ENCODE measurements at places on chromosomes 16 and 17.

DNA sequence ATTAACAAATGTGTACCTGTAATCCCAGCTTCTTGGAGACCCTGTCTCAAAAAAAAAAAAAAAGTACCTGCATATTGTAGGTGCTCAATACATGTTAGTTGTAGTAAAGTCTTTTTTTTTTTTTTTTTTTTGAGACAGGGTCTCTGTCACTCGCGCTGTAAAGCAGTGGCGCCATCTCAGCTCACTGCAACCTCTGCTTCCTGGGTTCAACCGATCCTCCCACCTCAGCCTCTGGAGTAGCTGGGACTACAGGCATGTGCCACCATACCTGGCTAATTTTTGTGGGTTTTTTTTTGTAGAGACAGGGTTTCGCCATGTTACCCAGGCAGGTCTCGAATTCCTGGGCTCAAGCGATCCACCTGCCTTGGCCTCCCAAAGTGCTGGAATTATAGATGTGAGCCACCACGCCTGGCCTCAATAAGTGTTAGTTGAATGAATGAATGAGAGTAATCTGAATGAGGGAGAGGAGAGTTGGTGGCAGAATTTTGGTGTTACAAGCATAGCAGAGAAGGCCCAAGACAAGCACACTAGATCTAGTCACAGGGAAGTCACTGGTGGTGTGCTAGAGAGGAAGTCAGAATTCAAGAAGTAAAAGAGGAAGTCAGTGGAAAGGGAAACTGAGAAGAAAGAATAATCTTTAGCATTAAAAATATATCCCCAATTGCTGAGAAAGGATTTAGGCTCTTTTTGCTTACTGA lies 9.4 kb upstream of the MYL4 start:
- DNase-seq = peak; percentile 79

DNA sequence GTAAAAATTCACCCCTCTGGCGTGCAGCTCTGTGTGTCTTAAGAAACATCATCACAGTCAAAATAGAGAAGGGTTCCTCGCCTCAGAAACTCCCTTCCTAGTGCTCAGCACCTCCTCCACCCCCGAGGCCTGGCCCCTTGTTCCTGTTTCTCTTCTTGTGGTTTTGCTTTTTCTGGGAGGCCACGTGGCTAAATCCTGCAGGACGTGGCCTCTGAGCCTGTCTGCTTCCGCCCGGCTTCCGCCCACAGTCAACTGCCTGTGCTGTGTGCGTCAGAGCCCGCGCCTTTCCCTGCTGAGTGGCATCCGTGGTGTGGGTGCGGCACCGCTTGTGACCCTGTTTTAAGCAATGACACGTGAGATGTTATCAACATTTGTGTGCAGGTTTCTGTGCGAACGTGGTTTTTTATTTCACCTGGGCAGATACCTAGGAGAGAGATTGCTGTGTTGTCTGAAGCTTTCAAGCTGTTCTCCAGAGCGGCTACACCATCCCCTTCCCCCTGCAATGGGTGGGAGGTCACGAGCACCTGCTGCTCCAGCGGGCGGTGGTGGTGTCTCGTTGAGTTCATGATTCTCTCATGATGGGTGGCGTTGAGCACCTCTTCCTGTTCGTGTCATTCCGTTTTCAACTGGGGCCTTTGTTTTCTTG lies 21.7 kb downstream of the ACSF3 start:
- peak; percentile 98 for DNase-seq

DNA sequence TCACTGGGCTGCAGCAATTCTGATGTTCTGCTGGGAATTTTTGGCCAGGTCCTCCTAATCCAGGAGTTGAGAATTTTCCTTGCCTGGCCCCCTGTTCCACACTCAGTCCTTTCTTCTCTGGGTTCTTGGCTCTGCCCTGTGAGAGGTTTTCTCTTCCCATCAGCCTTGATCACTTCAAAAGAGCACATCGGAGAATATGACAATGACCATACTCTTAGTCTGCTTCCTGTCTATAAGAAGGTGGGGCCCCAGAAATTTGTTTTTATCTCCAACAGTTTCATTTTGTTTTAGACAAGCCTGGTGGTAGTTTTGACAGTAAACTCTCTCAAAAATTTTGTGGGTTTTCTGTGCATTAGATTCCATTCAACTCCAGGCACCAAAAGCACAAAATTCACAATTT lies 70.7 kb downstream of the C17orf67 start:
- no peak for DNase-seq

DNA sequence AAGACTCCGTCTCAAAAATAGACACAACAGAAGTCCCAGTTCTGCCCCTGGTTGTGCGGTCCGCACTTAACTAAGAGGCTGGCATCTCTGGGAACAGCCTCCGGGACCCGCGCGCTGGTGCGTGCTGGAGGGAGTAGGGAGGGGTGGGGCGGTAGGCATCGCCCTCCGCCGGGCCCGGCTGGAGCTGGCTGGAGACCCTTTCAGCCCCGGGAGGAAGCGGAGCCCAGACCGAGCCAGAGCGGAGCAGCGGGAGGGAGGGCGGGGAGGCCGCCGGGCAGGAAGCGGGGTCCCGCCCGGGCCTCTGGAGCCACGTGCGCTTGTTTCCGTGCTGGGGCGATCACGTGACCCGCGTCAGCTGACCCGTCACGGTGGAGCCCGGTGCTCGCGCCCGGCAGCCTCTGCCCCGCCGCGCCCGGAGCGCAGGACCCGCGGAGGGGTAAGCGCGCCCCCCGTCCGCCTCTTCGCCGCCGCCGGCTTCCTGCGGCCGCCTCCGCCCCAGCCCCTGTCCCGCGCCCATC lies at the start of gene WDR81:
Gene WDR81 (plus strand): TSS at position 354 of the 518 bp plus-strand sequence. CDS start 256 bp downstream, outside the sequence.
- peak; percentile 89 for DNase-seq

DNA sequence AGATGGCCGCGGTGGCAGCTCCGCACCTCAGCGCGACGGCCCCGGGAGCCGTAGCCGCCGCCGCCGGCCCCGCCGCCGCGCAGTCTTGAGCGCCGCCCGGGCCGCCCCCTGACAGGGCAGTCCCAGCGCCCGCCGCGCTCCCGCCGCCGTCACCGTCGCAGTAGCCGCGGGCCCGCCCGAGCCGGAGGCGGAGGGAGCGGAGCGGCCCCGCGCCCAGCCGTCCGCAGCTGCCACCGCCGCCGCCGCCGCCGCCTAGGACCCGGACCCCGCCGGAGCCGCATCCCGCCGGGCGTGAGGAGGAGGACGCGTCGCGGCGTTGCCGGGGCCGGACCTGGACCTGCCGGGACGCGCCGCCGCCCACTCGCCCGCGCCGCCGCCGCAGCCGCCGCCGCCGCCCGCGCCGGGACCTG lies 218 bp downstream of the TNRC6C start:
- DNase-seq = no peak

- no peak for DNase-seq
Measured at GRCh38 chr17:57806167-57806830, 43.5 kb downstream of the MRPS23 start.

GRCh38 chr16:3317315-3317999 lies 12.2 kb downstream of the ZNF75A start:
- peak; percentile 3 for DNase-seq

- DNase-seq = peak; percentile 79
Measured at GRCh38 chr17:80871341-80871740, 120.3 kb upstream of the CHMP6 start.

GRCh38 chr16:17431968-17432625 lies 38.7 kb downstream of the XYLT1 start:
- no peak for DNase-seq

GRCh38 chr16:74751658-74752057 lies 23.0 kb downstream of the FA2H start:
- no peak for DNase-seq

GRCh38 chr16:29877266-29877961 lies 14.4 kb upstream of the CDIPT start:
- peak; percentile 60 for DNase-seq

GRCh38 chr16:64657316-64658011 lies 464.4 kb downstream of the CDH11 start:
- DNase-seq = no peak

- DNase-seq = no peak
Measured at GRCh38 chr17:54280741-54281140, 458.0 kb downstream of the KIF2B start.

GRCh38 chr17:2064520-2064971 lies 9.6 kb downstream of the HIC1 start:
- no peak for DNase-seq

DNA sequence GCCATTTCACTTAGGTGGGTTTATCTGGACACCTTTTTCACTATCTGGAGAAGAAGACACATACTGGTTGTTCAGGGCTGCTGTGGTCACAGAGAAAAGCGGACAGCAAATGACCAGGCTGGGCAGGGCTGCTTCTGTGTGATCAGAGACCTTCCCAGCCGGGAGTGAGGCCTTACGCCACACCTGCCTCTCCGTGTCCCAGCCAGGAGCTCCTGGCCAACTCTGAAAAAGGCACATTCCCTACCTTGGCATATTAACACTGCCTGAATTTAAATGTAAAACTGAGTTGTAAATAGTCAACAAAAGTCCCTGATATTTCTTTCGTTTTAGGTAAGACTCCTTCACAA lies 9.1 kb upstream of the SOST start:
- DNase-seq = no peak

DNA sequence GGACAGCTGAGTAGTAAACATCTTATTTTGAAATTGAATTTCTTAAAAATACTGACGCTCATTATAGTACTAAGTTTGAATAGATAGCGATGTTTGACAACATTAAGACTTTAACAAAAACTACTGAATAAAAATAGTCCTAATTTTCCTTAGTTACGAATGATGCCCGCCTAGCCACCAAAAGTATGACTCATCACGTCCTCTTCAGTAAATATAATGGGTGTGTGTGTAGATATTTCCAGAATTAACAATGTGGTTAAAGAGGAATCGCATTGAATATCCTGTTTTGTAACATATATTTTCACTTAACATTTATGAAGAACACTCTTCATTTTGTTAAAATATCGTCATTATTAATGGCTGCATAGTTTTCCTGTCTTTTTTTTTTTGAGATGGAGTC lies 187.6 kb downstream of the MYO1D start:
- no peak for DNase-seq

GRCh38 chr17:245611-246010 lies 64.2 kb upstream of the DOC2B start:
- DNase-seq = no peak

DNA sequence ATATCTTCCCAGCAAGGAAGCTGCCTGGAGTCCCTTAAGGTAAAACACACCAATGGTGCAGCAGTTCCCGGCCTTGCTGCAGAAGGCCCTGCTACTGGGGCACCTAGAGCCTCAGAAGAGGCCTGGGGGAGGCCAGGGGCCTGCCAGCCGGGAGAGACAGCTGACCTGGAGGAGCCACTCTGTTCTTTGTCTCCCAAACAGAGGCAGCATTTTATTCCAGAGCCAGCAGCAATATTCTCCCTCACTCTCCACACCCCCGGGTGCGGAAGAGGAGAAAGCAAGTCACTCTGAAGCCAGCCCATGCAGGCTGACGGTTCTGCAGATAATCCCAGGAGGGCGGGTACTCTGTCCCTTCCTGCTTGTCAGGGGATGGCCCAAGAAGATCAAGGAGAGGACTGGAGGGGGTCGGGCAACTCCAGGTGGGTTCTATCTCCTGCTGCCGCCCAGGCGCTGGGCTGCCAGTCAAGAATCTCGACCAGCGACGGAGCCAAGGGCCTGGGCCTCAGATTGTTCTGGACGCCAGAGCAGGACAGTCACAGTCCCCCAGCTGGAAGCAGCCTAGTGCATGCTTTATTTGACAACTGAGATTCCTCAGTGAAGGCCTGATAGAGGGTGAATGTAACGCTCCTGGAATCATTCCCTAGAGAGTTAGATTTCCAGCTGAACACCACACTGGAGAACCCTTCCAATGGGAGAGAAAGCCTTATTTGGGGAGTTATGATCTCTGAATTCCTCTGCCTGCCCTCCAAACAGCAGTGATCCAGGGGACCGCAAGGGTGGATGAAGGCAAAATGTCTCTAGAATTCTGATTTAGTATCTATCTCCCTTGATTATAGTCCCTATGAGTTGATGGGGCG lies 1.1 kb upstream of the KIFC3 start:
- no peak for DNase-seq

DNA sequence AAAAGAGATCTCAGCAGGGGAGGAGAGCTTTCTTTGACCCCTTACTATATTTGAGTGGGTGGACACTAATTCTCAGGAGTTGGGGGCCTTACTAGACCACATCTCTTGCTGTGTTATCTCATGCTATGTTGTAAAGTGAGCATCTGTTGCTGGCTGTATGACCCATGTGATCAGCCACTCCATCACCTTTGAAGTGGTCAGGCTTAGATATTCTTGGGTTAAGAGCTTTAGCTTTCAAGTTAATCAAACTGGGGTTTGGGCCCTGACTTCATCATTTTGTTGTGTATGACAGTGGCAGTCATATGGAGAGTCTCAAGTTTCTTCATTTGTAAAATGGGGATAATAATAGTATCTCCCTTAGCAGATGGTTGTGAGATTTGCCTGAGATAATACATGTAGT lies 201.1 kb downstream of the FTO start:
- no peak for DNase-seq

DNA sequence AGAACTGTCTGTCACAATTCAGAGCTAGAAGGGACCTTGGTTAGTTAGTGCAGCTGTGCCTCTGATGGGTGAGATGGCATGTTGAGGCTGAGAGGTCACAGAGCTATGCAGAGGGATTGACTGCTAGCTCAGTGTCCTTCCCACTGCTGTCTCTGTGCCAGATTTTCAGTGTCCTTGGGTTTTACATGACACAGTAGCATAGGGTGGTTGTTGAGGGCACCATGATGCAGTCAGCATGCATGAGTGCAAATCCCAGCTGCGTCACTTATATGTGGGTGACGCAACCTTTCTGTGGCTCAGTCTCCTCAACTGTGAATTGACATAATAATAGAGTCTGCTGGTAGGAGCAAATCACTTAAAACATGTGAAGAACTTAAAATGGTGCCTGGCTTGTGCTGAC lies 2.7 kb downstream of the MT1A start:
- peak; percentile 54 for DNase-seq

GRCh38 chr16:51433599-51433998 lies 282.5 kb upstream of the SALL1 start:
- no peak for DNase-seq

GRCh38 chr16:53478965-53479364 lies 24.0 kb downstream of the AKTIP start:
- DNase-seq = no peak

DNA sequence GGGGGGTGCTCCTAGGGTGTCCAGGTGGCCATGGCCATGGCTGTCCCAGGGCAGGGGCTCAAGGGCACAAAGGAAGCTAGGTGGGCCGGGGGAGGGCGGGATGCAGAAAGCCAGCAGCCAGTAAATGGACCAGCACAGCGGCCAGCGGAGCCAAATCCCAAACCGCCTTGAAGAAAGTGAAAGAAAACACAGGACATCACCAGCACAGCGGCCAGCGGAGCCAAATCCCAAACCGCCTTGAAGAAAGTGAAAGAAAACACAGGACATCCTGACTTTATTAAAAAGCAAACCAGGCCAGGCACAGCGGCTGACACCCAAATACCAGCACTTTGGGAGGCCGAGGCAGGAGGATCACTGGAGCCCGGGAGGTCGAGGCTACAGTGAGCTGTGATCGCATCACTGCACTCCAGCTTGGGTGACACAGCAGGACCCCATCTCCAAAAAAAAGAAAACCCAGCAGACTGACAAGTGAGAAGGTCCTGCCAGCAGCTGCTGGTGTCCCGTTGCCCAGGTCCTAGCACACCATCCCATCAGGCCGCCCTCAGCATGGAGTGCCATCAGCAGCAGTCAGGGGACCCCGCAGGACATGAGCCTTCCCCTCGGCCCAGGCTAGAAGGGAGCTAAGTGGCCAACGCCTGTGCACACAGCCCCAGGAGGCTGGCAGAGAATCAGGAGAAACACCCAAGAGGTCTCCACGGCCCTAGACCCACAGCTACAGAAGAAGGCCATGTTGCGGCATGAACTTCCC lies 17.0 kb downstream of the SLC38A10 start:
- no peak for DNase-seq
